ENCODE measurements at places on chromosomes 7 and 10. TPM values are rescaled to one million over a fixed set of nuclear protein-coding genes. Genes with fewer than 3 reads are reported as not detected.

The TBXAS1 gene
- 92.6 TPM for total RNA-seq

The GRID2IP gene
- total RNA-seq: 0.41 TPM

The NODAL gene
- not detected for total RNA-seq

The GGCT gene
- 28.8 TPM for total RNA-seq

All from lower lobe of right lung (tissue), 2 donors.